Left lobe of liver (tissue), 2 donors: ENCODE measurements at places on chromosomes 7 and 10.

- no peak for DNase-seq
Observed at GRCh38 chr7:158633055-158633956, 45.7 kb upstream of the PTPRN2 start.

GRCh38 chr10:116472891-116473290 lies 45.2 kb downstream of the PNLIPRP3 start:
- DNase-seq: no peak

GRCh38 chr10:58275908-58276307 lies 6.9 kb downstream of the CISD1 start:
- no peak for DNase-seq

DNA sequence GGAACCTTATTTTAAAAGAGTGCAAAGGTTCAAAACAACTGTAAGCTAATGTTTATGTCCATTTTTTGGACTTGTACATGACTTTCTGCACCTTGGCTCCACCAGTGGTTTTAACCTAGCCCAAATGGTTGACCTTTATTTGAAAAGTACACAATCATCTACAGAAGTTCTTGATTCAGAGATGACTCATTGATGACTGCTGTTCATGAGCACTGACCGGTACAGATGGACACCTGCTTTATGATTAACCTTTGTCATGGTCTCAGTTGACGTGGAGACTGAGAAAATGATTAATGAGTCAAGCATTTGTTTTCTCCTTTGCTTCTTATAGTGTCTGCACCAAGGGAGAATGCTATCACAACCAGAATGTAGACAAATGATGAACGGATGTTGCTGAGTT lies 55.7 kb upstream of the PTER start:
- DNase-seq: no peak

- no peak for DNase-seq
Observed at GRCh38 chr7:142618655-142619351, 130.5 kb upstream of the PRSS1 start.

DNA sequence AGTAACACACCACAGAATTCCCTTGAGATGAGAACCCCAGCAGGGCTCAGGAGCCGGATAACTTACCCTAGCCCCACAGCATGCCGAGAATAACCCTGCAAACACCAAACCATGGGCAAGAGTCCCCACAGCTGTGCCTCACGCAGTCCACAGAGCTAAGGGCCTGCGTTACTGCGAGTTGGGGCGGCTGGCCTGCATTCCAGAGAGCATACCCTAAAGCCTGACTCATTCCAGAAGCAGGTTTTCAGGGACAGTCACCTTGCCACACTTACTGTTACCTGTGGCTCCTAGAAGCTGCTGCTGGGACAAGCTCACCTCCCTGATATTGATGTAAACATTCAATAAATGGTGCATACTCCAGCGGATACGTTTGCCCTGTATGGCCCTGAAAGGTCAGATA lies 18.6 kb downstream of the FGFR2 start:
- no peak for DNase-seq

DNA sequence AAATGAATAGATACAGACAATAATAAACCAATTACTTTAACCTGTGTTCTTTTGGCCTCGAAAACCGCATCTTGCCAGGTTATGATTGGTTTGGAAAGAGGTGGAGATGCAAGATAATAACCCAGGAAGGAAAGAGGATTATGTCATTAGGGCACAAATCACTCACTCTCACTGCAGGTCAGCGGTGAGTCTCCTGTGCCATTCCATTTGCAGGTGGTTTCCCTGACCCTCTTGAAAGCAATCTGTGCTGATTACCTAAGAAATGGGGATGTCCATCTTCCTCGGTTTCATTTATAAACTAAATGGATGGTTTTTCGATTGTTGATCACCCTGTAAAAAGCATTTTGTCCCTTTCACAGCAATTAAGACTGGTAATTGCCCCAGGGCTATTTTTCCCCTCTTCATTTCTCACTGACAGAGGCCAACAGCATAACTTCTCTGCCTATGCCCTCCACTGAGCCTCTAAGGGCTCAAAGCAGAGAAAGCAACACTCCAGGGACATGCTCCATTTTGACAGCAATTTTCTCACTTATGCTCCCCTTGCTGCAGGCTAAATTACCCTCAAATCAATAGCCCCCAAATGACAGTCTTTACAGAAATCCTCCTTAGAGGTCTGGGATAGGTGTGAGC lies 257.5 kb downstream of the IPMK start:
- DNase-seq: no peak

- DNase-seq: no peak
Observed at GRCh38 chr7:28792858-28793257, 165.3 kb downstream of the TRIL start.

DNA sequence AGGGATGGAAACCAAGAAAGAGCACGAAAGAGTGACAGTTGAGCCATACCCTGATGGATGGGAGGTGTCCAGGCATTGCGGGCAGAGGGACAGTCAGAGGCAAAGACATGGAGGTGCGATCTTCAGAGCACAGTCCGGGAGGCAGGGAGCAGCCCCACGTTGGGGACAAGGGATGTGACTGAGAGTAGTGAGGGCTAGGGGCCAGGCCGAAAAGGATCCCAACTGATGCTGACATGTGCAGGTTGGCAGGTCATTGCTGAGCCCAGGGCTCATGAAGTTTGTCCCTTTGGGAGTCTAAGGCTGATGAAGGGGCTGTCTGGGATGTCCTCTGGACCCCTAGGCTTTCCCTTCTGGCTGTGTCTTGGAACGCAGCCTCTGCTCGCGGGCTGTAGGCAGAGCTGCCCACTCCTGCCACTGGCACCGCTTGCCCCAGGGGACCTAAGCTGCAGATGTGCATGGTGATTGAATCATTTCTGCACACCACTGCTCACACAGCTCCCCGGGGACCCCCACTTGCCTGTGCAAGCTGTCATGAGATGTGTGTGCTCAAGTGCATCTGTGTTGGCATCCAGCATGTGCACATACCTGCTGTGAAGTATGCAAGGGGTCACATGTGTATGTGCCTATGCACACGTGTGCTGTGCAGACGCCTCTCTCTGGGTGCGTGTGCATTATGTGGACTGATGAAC lies 125.1 kb downstream of the ZMIZ1 start:
- no peak for DNase-seq

DNA sequence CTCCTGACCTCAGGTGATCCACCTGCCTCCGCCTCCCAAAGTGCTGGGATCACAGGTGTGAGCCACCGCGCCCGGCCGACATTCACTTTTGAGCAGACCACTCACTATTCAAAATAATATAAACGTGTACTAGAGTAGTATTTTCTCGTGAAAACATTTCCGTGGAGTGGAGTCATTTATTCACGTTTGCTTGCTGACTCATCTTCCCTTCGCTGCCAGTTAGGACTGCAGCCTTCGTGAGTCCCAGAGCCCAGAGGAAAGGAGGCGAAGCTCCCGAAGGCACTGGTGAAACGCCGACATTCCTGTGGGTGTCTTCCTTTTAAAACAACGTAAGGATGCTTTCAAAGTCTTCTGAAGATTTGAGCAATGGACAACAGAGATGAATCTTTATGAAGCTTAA lies 10.9 kb upstream of the INPP5A start:
- DNase-seq: no peak

- DNase-seq: peak; percentile 92
Observed at GRCh38 chr7:73871163-73872011, 10.4 kb downstream of the TMEM270 start.
